ENCODE measurements at places on chromosomes 3 and 15. TPM values are rescaled to one million over a fixed set of nuclear protein-coding genes. Genes with fewer than 3 reads are reported as not detected.

Gene TMEM39A
- 88.6 TPM for total RNA-seq

Gene SLC28A2
- not detected for total RNA-seq

Gene COL8A1
- total RNA-seq = 119 TPM

Gene RARB
- total RNA-seq = 1.4 TPM

Gene STRA6
- total RNA-seq = not detected

Gene NPAP1
- not detected for total RNA-seq

GRCh38 chr3:122063908-122064307, 8.7 kb downstream of the CD86 start:
- no peaks in the 10 kb centered on the region for H3K4me1 ChIP-seq
- no peak overlapping the region for H3K27ac ChIP-seq
- H3K36me3 ChIP-seq = no peaks in the 10 kb centered on the region
- H3K27me3 ChIP-seq = no peaks in the 10 kb centered on the region
- H3K4me3 ChIP-seq = no peak overlapping the region

- no peaks in the 10 kb centered on the region for H3K27me3 ChIP-seq
- H3K4me3 ChIP-seq = no peak overlapping the region
- no peaks in the 10 kb centered on the region for H3K4me1 ChIP-seq
- DNase-seq = no peak
Observed at GRCh38 chr3:60697132-60697531, 554.1 kb downstream of the FHIT start.

- no peak overlapping the region for H3K27ac ChIP-seq
- no peaks in the 10 kb centered on the region for H3K4me1 ChIP-seq
- H3K36me3 ChIP-seq = no peaks in the 10 kb centered on the region
- H3K27me3 ChIP-seq = peaks cover 1% of the 10 kb centered on the region
- no peak for DNase-seq
Observed at GRCh38 chr15:99554880-99555488, 10.8 kb upstream of the MEF2A start.

- H3K36me3 ChIP-seq = no peaks in the 10 kb centered on the region
- H3K4me1 ChIP-seq = no peaks in the 10 kb centered on the region
- no peak overlapping the region for H3K27ac ChIP-seq
- H3K4me3 ChIP-seq = no peak overlapping the region
Observed at GRCh38 chr3:155757577-155757976, 12.7 kb upstream of the PLCH1 start.

GRCh38 chr3:188633206-188633605, 479.2 kb downstream of the LPP start:
- H3K27ac ChIP-seq = no peak overlapping the region
- DNase-seq = no peak
- H3K4me1 ChIP-seq = peaks cover 17% of the 10 kb centered on the region
- no peaks in the 10 kb centered on the region for H3K36me3 ChIP-seq
- no peak overlapping the region for H3K4me3 ChIP-seq
- no peaks in the 10 kb centered on the region for H3K27me3 ChIP-seq
